SW480 (cell line): ENCODE measurements at places on chromosomes 7 and 10.

DNA sequence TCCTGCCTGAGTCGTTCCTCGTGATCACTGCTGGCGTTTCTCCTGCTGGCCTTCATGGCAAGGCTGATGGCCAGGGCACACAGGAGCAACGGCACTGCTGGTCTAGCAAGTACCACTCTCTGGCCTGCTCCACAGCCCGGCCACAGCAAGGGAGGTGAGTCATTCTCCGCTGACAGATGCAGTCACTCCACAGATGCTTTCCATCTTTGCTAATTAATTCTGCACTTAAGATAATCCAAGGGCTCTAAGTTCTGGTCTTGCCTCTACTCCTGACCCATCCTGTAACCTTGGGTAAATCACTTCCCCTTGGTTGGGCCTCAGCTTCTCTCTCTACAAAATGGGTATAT, 244.4 kb downstream of the RPS24 start:
- no peak for DNase-seq

- no peak for DNase-seq
These were observed 23.4 kb downstream of the CFAP43 start for GRCh38 chr10:104208730-104209129.

DNA sequence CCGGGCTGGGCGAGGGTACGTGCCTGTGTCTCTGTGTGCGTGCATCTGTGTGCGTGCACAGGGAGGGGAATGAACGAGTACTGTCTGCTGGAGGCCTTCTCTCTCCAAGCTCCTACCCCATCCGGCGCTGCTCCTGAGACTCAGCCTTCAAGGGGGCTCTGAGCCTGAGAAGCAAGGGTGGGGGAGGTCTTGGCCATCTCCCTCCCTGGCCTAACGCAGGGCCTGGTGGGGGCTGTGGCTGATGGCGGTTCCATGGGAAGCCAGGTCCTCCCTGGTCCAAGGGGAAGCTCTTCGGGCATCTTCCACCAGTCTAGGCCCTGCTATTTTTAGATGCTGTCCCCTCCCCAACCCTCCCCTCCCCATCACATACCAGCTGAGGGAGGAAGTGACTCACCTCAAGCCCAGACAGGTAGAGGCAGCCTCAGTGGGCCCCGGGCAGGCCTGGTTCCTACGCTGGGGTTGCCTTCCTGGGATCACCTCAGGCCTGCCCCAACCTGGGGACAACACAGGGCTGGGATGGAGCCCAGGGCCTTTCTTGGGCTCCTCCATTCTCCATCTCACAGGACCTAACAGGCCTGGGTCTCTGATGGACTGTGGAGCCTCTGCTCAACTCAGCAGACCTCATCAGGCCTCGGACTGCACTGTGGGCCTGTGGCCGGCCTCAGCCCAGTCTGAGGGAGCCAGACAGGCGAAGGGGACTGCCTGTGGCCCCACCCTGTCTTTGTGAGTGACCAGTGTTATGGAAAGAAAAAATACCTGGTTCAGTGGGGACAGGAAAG, 32.2 kb downstream of the DNAJB12 start:
- peak; percentile 87 for DNase-seq

GRCh38 chr10:74502963-74503608, 323.3 kb upstream of the KAT6B start:
- no peak for DNase-seq

DNA sequence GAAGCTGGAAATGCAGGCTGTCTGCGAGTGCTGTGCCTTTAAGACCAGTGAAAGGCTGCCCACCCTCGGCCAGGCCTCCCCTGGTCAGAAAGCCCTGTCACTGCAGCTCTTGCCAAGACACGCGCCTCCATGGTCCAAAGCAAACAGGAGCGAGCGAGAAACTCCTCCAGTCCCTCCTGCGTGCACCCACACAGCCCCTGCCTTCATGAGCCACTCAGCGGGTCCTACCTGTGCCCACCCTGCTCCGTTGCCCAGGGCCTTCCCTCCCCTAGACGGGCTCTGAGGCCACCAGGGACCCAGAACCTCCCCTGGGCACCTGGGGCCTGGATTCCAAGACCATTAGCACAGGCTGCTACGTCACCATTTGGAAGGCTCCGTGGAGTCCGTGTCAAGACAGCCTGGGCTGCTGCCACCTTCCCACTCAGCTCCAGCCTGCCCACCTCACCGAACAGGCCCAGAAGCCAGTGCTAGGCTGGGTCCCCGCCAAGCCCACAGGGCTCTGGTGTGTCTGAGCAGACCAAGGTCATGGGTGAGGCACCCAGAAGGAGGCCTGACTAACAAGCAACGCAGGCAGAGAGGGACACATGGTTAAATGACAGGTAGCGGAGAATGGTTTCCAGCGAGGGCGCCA, 144.5 kb downstream of the NEURL1 start:
- no peak for DNase-seq

- no peak for DNase-seq
These were observed 358.8 kb downstream of the CALN1 start for GRCh38 chr7:72053292-72053691.

GRCh38 chr7:48147078-48147591, 24.1 kb upstream of the ABCA13 start:
- DNase-seq, result no peak

GRCh38 chr7:12327922-12328321, 75.7 kb downstream of the VWDE start:
- DNase-seq, result no peak

DNA sequence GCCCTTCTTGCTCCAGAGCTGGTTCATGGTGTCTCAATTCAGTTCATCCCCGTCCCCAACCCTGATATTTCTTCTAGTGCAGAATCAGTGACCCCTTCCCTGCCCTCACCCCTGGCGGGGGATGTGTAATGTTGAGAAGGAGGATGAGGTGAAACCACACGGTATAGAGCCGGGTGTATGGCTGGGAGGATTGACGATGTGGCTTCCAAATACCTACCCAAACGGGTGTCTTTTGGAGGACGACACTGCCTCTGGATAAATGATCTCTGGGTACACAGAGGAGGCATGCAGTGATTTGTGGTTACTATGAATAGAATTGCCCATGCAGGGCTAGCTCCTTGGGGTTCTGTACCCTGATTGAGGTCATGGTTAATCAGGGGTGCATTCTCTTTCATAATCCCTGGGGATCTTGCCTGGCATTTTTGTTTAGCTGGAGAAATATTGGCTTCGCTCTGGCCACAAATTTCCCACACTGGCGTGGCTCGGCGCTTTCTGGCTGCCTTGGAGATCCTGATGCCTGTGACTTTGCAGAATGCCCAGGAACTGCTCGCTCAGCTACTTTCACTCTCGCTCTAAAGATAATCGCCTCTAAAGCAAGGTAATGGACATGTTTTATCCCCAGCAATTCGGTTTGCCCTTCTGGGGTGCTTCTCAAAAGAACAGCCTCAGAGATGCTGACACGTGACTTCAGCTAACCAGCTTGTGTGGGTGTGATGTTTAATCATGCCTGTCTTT, 89.2 kb downstream of the RBM20 start:
- DNase-seq, result no peak

GRCh38 chr7:92456236-92456635, 9.0 kb downstream of the GATAD1 start:
- DNase-seq, result no peak

GRCh38 chr10:88652616-88653015, 11.6 kb upstream of the LIPF start:
- DNase-seq, result no peak

GRCh38 chr10:43976292-43976691, 327.6 kb upstream of the ZNF32 start:
- DNase-seq, result no peak

DNA sequence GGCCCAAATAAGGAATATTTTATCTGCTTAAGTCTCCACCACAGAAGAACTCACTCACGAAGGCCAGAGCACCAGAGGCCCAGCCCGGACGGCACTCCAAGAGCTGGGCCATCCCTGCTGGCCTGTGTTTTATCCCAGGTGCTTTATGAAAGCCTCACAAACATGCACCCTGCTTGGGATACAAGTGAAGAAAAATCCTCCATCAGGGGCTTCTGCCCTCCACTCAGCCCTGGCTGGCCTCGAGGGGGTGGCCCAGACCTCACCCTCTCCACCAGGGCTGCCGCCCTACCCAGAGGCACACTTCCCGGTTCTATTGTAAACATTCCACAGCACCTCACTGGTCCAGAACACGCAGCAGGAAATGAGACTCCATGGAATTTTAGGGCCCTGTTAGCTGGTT, 19.8 kb upstream of the DNAAF5 start:
- no peak for DNase-seq

- no peak for DNase-seq
These were observed 151.6 kb upstream of the CACNA2D1 start for GRCh38 chr7:82595176-82595575.

DNA sequence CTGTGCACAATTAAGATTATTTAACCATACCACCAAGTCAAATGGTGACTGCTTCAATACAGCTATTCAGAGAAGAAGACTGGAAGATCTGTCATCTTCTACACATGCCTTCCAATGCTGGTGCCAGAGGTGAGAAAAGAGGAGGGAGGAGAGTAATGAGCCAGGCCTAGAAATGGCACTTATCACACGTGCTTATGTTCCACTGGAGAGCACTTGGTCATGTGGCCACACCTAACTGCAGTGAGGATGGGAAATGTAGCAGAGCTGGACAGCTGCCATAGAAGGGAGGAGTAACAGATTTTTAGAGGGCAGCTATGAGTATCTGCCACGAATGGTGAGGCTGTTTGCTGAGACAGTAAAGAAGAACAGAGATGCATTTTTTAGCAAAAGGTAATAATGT, 77.1 kb downstream of the MPLKIP start:
- no peak for DNase-seq

GRCh38 chr7:19284596-19285300, 139.5 kb upstream of the FERD3L start:
- no peak for DNase-seq

DNA sequence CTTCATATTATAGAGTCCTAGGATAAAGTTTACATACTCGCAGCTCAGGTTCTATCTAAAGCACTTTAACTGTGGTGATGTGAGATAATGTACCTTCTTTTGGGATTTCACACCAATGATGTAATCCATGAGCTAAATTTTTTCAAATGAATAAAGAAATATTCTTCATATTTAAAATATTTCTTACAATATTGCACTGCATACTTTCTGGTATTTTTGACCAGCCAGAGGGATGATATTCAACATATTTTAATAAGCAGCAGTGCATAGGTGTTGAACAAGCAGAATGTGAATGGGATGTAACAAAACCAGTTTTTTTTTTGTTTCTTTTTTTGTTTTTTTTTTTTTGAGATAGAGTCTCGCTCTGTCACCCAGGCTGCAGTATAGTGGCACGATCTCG, 73.2 kb upstream of the TRIM24 start:
- DNase-seq, result no peak

GRCh38 chr10:78454123-78454645, 420.5 kb downstream of the RPS24 start:
- no peak for DNase-seq

DNA sequence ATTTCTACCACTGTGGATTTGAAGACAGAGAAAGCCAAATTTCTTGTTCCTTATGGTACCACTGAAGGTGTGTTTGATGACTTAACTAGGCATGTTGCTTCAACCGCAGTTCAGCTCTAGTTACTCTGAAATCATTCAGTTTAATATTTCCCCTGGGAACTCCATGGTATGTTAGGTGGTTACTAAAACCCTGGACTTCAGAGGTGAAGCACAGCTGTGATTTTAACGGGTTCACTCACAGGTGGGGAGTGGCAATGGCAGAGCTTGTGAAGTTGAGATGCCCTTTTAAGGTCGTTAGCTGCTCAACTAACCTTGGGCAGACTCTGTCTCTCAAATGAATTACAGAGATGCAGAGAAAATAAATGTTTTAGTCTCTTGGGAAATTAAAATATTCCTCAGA, 163.6 kb upstream of the PHYHIPL start:
- DNase-seq, result peak; percentile 5

DNA sequence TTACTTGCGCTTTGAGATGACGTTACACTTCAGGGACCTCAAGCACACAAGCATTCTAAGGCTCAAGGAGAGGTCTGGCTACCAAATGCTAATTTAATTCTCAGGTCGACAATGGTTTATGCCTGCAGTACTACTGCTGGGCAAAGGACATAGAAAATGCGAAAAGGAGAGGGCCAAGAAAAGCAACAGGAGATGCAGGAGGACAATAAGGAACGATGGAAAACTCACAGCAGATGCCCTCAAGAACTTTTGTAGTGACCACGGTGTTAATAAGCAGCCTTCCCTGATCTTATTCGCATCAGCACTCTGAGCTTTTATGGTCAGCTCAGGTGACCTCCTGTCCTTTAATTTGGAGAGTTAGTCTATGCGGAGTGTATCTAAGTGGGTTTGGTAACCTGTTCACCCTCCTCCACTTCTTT, 146.3 kb downstream of the GPR85 start:
- peak; percentile 1 for DNase-seq

- DNase-seq, result no peak
These were observed 357.5 kb upstream of the BMPER start for GRCh38 chr7:33547880-33548279.
